Activated CD8-positive, alpha-beta T cell treated with anti-CD3 and anti-CD28 coated beads for 36 hours (primary cell): ENCODE measurements at places on chromosomes 1 and 21. TPM values are rescaled to one million over a fixed set of nuclear protein-coding genes. Genes with fewer than 3 reads are reported as not detected.

The NR5A2 gene
- not detected for total RNA-seq

DNA sequence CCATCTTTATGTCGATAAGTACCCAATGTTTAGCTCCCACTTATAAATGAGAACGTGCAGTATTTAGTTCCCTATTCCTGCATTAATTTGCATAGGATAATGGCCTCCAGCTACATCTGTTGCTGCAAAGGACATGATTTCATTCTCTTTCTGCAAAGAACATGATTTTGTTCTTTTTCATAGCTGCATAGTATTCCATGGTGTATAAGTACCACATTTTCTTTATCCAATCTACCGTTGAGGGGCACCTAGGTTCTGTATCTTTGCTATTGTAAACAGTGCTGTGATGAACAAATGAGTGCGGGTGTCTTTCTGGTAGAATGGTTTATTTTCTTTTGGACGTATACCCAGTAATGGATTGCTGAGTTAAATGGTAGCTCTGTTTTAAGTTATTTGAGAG is 63.0 kb downstream of the HLX start:
- no peak for DNase-seq

The FCGR1A gene
- total RNA-seq = not detected

GRCh38 chr1:185856482-185856881 is 122.3 kb downstream of the HMCN1 start:
- DNase-seq = no peak

The OBSCN gene
- total RNA-seq = 21.6 TPM

- DNase-seq = peak; percentile 27
Observed at GRCh38 chr1:11473491-11474034, 5.4 kb upstream of the DISP3 start.

The PLA2G2D gene
- total RNA-seq = not detected

- DNase-seq = no peak
Observed at GRCh38 chr1:180241716-180242544, 11.9 kb downstream of the LHX4 start.

GRCh38 chr1:87044840-87045239 is 130.4 kb downstream of the HS2ST1 start:
- peak; percentile 36 for DNase-seq
